ENCODE measurements at places on chromosomes 3 and 15.

GRCh38 chr3:11328196-11328945 is 56.2 kb downstream of the ATG7 start:
- DNase-seq: no peak

DNA sequence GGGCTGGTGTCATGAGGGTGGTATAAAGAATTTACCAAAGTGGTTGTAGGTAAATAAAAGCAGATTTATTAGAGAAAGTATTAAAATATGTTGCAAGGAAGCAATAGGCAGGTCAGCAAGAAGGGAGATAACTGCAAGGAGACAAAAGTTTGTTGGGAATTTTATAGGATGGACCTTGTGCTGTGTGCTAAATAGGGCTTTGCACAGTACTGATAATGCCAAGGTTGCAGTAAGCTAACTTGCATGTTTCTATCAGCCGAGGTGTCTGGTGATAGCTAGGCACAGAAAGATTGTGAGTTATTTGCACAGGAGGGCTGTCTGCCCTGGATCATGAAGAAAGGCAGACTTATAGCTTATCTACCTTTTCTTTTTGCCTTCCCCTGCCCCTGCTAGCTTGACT is 102.5 kb upstream of the SPRED1 start:
- no peak for DNase-seq

GRCh38 chr3:134755821-134756220 is 39.2 kb upstream of the EPHB1 start:
- DNase-seq: no peak

GRCh38 chr3:38597502-38598060 is 51.9 kb downstream of the SCN5A start:
- DNase-seq: no peak

- no peak for DNase-seq
These were observed 18.7 kb upstream of the EOGT start for GRCh38 chr3:69032142-69032541.

- DNase-seq: no peak
These were observed 1.2 kb downstream of the CACNA2D2 start for GRCh38 chr3:50502225-50502583.

GRCh38 chr3:119560160-119560559 is 746 bp upstream of the CD80 start:
- DNase-seq: no peak

DNA sequence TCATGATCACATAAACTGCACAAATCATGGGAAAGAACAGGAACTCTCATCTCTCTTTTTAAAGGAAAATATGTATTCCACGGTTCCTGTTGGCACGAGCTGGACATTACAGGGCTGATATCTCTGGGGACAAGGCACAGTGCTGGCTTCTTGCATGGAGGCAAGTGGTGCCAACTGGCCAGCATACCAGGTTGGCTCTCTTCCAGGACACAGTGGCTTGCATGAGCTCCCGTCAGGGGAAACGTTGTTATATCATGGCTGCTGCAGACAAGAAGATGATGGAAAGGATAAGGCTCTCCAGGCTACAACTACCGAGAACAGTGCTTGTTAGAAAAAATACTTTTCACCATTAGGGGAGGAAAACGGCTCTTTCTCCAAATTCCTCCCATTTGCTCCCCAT is 283.9 kb downstream of the RORA start:
- DNase-seq: no peak

DNA sequence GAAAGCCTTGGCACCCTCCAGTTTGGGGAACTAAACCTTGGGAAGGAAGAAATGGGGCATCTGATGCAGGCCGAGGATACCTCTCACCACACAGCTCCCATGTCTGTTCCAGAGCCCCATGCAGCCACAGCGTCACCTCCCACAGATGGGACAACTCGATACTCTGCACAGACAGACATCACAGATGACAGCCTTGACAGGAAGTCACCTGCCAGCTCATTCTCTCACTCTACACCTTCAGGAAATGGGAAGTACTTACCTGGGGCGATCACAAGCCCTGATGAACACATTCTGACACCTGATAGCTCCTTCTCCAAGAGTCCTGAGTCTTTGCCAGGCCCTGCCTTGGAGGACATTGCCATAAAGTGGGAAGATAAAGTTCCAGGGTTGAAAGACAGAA is 7.7 kb downstream of the MAP1A start:
- DNase-seq: no peak

DNA sequence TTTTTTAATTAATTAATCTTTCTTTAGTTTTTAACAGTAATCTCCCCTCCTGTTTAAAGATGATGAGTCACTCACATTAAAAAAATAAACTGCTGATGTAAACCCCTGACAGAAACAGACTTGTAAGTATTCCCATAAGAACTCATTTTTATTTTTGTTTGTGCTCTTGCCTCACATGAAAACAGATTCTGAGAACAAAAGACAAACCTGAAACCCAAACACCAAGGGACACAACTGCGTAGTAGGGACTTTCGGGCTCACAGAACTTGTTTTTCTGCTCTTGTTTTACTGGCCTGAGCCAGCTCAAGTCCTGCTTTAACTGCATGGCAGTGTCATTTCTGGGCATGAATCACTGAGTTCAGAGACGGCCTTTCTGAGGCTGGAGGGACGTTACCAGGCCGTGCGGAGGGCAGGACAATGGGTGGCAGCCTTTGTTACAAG is 600.8 kb downstream of the FOXP1 start:
- DNase-seq: no peak

- DNase-seq: no peak
These were observed 433.7 kb downstream of the MAGI1 start for GRCh38 chr3:65604863-65605526.

DNA sequence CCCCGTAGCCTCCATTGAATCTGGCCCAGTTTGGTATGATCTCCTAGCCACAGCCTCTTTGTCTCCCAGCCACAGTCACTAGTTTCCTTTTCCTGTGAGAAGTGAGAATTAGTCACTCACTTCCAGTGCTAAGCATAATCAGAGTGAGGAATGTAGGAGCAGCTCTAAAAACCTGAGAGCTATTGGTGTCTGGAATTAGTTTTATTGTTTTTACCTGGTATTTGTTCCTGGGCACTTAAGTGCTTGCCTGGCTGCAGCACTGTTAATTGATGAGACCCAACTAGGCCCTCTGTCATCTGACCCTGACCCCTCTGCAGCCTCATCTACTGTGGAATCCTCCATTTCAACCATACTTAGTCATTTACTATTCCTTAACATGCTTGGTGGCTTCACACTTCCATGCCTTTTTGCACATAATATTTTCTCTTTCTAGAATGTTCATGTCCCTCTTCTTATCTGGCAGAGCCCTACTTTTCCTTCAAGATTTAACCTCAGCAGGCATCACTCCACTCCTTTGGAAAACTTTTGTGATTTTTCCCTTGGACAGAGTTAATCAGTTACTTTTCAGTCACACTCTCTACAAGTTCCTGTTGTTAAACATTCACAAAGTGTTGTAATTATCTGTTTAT is 48.8 kb downstream of the PDE8A start:
- DNase-seq: no peak

DNA sequence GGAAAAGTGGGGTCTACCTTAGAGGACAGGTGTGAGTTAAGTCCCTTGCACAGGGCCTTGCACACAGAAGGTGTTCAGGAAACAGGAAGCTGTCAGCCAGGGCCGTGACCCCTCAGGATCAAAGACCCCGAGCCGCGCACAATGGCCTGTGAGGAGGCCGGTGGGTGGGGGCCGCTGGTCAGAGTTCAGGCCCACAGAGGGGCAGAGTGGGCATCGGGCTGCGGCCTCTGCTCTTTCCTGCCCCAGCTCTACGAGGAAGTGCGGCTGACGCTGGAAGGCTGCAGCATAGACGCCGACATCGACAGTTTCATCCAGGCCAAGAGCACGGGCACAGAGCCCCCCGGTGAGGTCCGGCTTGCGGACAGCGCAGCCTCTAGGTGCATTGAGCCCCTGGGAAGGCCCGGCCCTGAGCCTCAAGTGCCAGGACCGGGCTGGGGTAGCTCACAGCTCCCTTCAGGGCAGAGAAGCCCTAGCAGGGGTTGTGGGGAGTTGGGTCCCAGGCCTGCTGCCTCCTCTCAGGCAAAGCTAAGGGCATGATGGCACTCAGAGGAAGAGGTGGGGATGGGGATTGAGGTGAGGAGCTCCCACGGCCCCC is 37.2 kb downstream of the PSTPIP1 start:
- no peak for DNase-seq

DNA sequence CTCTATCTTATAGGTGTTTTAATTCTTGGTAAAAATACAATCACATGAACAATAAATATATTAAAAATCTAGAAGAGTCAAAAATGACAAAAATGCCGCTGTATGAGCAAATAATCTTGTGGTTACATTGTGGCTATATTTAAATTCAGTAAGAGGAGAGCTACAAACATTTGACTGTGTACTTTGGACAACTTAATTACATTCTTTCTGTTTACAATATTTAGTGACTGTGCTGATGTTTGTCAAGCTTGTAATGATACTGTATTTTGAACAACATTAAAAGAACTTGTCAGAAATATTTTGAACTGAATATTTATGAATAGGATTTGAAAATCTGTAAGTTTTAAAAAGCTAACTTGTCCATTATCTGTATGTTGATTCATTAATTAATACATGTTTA is 598.3 kb downstream of the SI start:
- no peak for DNase-seq

GRCh38 chr15:80447077-80447476 is 42.9 kb downstream of the ARNT2 start:
- no peak for DNase-seq

DNA sequence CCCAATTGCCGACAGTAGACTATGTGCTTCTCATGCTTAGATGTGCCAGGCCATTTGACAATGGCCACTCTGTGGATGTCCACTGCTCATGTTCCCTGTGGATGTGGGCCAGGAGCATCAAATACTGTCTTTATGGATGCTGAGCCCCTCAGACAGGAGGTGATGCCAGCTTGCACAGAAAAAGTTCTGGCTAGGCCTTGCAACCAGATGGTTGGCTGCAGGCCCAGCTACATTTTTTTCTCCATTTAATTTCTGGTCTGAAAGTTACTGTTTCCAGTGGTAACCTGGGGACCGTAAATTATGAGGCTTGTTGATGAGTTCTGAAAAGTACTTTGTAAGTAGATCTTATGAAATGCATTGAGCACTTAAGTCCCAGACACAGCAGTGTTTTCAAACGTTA is 228.5 kb downstream of the CHL1 start:
- DNase-seq: no peak

DNA sequence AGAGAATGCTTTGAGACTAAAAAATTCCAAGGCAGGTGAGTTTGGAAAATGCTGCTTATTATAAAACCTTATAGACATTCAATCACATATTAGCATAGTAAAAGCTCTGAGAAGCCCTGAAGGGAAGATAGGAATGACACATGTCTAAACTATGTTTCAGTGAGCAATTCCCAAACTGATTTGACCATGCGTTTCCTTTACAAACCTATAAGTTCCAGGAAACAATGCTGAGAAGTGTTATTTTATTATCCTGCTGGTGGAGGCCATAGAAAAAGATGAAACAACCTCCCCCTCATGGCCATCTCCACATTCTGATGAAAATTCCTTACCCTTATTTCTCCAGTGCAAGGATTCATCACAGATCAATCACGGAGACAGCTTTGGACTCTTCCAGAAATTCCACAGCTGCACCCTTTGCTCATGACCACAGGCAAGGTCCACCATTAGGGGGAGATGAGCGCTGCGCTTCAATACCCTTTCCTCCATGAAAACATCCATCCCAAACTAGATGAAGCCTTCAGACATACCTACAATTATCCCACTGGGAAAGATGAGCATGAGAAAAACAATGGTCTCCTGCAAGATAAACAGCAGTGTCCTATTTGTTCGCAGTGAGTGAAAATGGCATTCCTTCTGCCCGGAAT is 372.1 kb downstream of the MAGI1 start:
- no peak for DNase-seq

DNA sequence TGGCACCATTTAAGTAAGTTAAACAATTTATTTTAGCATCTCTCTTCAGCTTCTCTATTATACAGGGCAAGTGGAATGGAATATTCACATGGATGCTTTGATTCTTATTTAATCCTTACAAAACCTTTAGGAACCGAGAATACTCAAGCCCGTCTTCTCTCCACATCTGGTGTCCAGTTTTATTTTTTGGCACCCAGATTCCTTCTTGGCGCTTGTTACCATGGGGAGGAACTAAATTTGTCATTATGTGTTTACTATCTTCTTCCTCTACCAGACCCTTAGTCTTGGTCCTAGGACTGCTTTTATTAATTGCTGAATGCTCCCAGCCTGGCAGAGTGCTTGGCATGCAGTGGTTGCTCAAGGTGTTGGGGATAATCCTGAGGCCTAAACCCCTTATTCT is 138.8 kb downstream of the CACNA2D3 start:
- no peak for DNase-seq

DNA sequence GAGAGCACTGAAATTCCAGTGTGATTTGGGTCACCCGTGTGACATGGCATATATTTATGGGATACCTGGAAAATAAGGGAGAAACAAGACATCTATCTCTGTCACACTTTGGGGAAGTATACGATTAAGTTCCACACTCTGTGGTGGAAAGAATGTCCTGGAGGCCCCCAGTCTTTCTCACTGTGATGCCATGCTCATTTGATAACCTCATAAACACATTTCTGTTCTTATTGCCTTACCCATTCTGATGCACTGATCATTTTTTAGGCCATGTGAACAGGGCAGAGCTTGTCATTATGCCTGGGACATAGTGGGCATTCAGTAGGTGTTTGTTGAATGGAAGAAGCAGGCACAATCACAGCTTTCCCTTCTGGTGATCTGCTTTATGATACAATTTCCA is 349.4 kb upstream of the TPRG1 start:
- DNase-seq: no peak

DNA sequence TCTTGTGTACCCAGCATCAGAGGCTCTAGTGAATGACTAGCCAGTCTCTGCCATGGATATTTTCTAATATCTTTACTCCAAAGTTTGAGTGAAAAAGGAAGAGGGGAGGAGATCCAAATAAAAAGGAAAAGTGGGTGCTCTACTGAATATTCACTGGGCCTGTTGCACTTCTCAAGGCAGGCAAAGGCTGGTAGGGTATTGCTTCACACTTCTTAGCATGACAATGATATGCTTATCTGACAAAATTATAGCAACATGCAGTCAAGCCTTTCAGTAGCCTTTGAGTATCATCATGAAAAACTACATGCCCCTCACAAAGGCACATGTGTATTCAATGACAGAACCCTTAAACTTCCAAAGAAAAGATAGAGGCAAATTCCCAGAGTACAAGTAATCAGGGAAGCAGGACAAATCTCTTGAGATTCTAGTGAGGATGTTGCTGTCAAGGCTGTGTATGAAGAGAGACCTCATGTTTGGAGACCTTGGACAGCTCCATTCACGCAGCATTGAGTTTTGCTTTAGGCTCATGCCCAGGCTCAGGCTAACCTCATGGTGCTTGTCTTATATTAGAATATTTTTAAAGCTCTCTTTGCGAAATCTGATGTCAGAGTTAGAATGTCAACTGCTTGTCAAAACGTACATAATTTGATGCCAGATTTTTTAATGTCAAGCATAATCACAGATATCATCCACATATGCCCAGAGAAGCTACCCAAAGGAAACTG is 506.9 kb downstream of the OCA2 start:
- DNase-seq: no peak

DNA sequence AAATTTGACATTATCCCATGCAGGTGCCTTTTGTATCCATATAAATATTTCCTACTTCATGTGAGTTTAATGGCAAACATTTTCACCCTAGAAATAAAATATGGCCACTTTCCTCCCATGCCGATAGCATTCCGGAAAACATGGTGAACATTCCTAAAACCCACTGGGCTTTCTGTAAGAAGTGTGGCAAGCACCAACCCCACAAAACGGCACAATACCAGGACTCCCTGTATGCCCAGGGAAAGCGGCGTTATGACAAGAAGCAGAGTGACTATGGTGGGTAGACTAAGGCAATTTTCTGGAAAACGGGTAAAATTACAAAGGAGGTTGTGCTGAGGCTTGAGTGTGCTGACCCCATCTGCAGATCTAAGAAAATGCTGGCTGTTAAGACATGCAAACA is 7.6 kb downstream of the ANXA2 start:
- no peak for DNase-seq

All from stimulated activated CD8-positive, alpha-beta memory T cell treated with anti-CD3 and anti-CD28 coated beads, Interleukin-4, amount 100 ng/mL, for 4 hours (primary cell).